NK-92 treated with Interleukin-12 subunit alpha and Interleukin-12 subunit beta, amount 100 ng/mL, for 24 hours (cell line): ENCODE measurements at places on chromosomes 1 and 21.
A peak's percentile ranks its signal among the peaks of the same experiment; 100 is the strongest.

- DNase-seq = no peak
These were observed 72.1 kb upstream of the CASZ1 start for GRCh38 chr1:10868599-10868965.

- no peak for DNase-seq
These were observed 99.7 kb downstream of the NOS1AP start for GRCh38 chr1:162169031-162169790.

DNA sequence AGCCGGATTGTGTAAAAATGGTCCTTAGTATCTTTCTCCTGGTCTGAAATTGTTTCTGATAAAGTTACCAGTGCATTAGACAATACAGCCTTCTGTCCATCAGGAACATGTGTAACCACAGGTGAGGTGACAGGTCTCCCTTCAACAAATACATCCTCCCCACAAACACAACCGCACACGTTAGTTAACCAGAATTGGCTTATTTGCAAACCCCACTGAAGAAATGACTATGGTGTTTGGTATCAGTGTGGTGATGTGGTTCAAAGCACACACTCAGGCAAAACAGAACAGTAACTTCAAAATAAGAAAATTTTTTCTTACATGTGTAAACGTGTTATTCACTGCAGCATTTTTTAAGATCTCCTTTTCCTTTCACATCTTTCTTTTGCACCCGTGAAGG, 517.2 kb upstream of the NR5A2 start:
- no peak for DNase-seq

DNA sequence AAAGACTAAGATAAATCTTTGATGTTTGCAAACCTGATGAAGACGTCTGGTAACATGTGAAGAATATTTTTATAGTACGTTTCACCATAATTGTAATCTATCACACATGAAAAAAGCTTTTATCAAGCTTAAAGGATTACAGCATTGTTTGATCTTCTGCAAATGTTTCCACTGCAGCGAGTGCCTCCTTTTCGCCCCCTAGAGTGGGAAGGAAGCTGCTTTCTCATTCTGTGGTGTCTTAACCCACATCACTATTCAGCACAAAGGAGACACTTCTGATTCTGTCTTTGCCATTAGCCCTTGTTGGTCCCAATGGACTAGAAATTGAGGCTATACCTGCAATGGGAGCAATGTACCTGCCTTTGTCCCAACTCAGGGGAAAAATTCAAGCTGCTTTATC, 46.0 kb upstream of the IL12RB2 start:
- no peak for DNase-seq

DNA sequence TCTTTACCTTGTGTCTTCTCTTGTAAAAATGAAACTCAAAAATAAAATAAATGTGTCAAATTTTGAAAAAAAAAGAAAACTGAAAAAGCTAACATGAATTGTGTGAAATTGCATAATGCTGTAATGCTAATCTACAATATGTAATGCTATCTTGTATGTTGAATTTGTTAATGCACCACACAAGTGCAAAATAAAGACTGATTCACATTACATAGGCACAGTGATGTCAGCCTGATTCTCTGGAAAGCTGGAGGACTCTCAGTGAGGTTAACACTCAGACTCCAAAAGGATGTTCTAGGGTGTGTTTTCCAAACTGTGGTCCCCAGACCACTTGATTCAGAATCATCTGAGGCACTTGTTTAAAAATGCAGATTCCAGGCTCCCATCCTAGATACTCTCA, 25.6 kb downstream of the SYT11 start:
- no peak for DNase-seq

- no peak for DNase-seq
These were observed 10.8 kb downstream of the ZBTB8OS start for GRCh38 chr1:32639489-32640075.

- no peak for DNase-seq
These were observed 9.6 kb downstream of the NES start for GRCh38 chr1:156667610-156667967.

- no peak for DNase-seq
These were observed 58.9 kb downstream of the PTPN14 start for GRCh38 chr1:214492401-214493075.

DNA sequence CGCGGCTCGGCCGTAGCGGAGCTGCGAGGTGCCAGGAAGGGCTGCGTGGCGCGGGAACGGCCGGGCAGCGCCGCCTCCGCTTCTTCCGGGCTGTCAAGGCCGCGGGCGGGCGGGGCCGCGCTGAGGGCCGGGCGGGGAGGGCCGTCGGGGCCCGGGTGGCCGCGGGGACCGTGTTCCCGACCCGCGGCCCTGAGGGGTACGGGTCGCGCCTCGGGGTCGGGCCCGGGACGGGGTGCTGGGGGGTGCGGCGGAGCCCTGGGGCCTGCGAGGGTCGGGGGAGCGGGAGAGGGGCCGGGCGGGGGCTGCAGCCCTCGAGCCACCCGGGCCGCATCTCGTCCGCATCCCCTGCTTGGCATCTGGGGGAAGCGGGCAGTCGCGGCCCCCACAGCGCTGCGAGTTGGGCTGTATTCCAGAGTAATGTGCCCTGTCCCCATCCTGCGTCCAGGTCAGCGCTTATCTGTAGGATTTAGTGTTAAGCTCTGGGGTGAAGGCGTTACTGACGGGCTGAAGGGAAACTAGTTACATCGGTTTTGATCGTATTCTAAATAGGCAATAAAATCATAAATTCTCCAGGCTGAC, 379 bp downstream of the RER1 start:
- no peak for DNase-seq

DNA sequence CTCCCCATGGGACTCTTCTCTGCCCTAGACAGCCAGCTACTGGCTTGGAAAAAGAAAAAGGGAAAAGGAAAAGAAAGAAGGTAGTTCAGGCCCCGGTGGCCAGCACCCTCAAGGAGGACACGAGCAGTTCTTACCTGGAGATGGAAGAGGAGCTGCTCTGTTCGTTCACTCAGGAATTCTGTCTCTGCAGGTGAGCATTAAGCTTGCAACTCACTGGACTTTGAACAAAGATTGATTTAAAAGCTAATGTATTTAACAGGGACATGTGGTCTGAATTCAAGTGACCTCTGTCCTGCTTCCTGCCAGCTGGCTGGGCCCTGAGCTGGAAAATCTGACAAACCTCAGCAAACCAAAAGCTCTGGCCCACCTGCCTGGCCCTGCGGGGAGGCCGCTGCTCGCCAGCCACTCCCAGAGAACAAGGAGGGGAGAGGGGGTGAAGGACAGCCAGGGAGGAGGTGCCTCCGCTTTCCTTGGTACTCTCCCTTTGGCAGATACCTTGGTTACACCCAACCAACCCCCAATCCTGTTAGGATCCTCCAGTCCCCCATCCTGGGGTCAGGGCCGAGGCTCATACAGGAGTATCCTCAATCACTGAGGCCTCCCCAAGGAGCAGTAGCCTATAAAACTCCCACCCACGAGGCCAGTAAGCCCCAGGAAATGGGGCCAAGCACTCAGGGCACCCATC, at the start of gene PDZK1:
Gene PDZK1 (minus strand): TSS at position 186 of the 685 bp plus-strand sequence. CDS start 19,347 bp downstream, outside the sequence.
- no peak for DNase-seq

DNA sequence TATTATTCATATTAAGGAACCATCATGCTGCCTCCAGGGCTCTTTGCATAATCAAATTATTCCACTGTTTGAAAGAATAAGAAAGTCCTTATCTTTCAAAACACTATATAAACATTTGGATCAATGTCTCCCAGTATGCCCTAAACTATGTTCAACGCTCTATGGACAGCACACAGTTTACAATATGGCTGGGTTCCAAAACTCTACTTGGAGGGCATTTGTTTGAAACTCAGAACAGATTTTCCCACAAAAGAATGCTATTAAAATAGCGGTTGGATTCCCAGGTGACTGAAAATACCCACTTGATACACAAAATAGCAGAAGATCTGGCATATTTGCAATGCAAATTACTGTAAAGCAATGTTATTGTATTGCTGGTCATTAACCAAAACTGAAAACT, 3.2 kb downstream of the HAO2 start:
- DNase-seq = no peak

GRCh38 chr21:31837618-31838390, 35.0 kb upstream of the HUNK start:
- DNase-seq = no peak

DNA sequence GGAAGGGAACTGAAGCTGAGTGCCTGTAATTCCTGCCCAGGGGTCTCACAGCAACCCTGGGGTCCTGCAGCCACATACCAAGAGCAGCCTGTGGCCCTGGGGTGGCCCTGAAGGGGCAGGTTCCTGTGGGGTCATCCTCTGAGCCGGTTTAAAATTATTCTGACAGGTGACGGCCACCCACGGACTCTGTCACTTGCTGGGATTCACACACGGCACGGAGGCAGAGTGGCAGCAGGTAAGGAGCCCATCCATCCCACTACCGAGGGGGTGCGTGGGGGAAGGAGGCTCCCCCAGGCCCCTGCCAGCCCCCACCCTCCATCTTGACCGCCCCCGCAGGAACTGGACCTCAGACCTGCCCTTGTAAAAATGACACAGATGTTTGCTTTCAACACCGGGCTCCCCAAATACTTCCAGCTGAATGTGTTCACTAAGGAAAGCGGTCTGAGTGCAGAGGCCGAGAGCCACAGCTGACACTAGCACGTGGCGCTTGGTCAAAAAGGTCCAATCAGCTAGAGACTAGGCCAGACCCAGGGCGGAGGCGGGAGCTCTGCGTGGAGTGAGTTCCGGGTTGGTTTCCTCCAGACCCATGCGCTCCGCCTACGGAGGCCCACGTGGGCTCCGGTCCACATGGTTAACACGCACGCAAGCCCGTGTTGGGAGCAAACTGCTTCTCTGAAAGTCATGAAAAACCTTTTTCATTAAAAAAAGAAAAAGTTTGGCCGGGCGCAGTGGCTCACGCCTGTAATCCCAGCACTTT, 10.0 kb downstream of the YBEY start:
- DNase-seq = no peak

GRCh38 chr1:30596891-30597290, 126.5 kb downstream of the MATN1 start:
- DNase-seq = no peak

DNA sequence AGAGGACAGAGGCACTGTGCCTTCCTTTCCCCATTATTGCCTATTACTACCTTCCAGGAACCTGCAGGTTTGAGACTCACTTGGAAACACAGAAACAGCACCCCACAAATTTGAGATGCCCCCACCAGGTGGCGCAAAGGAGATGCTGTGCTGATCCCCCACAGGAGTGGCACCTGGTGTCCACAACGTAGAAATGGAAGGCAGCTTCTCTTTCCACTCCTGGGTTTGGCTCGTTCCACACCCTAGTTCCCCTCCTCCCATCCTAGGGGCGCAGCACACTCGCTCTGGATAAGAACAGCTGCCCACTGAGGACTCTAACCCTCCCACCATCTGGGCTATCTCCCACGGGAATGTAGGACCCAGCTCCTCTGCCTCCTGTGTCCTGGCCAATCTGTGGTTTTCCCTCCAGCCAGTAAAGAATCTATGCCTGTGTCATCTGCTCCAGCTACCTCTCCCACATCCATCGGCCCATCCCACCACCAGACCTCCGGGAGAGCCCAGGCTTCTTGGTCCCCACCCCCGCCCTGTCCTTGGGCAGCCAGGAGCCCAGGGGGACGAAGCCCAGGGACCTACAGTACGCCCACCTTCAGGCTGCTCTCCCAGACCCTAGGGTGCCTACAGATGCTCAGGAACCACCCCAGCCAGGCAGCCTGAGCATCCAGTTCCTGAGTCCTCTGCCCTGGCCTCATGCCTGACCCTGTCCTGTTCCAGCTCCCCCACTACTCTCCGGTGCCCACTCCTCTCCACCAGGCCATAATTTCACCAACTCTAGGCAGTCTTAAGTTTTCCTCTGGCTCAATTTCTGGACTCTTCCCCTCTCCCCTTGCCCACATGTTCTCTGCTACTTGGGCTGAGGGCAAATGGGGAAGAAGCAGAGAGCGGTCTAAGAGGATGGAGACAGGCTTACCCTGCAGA, 549 bp downstream of the THBS3 start:
- peak; percentile 65 for DNase-seq

- no peak for DNase-seq
These were observed 68.3 kb downstream of the PRRX1 start for GRCh38 chr1:170732252-170732588.

- no peak for DNase-seq
These were observed 389.9 kb downstream of the SMYD3 start for GRCh38 chr1:246117066-246117791.

DNA sequence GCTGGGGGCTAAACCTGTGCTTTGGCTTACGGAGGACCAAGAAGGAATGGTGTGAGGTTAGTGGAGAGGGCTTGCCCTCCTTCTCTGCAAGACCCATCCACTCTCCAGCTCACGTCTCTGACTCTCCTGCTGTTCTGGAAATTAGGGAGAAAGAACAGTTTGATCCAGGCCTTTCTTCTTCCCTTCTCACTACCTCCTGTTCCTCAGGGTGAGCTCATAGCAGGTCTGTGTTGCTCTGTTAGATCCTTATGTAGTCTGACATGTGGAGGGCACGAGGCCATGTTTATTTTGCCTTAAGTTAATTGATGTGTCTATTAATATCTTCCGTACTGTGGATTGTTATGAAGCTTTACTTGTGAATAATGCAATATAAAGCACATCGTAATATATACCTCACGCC, 315.0 kb downstream of the GRIK1 start:
- DNase-seq = no peak

GRCh38 chr21:25313829-25314228, 293.5 kb downstream of the MRPL39 start:
- DNase-seq = no peak

DNA sequence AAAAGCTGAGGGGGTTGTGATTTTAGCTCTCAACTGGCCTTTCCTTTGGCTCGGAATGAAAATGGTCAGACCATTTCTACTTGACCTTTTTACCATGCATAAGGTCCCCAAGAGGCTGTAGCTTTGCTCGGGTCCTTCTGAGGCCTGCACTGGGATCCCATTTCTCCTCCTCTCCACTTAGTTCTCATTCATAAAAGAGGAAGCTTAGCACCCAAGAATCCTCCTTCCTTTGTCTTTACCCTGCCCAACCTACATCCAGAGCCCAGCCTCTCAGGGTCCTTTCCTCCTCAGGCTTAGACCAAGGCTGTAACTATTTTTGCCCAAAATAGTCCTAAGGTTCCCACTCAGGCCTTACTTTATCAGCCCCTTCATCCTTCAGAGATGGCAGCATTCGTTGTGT, 6.0 kb upstream of the SLC27A3 start:
- no peak for DNase-seq

- DNase-seq = no peak
These were observed 11.1 kb downstream of the GABRD start for GRCh38 chr1:2030076-2030871.

GRCh38 chr1:52139817-52140540, 1.9 kb upstream of the ZFYVE9 start:
- peak; percentile 31 for DNase-seq

- no peak for DNase-seq
These were observed 846.9 kb upstream of the ADAMTS5 start for GRCh38 chr21:27813750-27814149.

GRCh38 chr21:37000381-37000780, 6.1 kb upstream of the RIPPLY3 start:
- no peak for DNase-seq

- DNase-seq = no peak
These were observed 74.2 kb downstream of the KIRREL1 start for GRCh38 chr1:158067662-158068061.
